Smooth muscle cell of the coronary artery (primary cell): ENCODE measurements at places on chromosomes 6 and 20. TPM values are rescaled to one million over a fixed set of nuclear protein-coding genes. Genes with fewer than 3 reads are reported as not detected.

The LY6G6C gene
- total RNA-seq, result not detected in 2 replicates

The DPPA5 gene
- not detected in 2 replicates for total RNA-seq

The SYNJ2 gene
- 31.7 and 64.1 TPM in 2 replicates for total RNA-seq

The AARS2 gene
- total RNA-seq, result 13.1 and 14.4 TPM in 2 replicates

The COQ3 gene
- total RNA-seq, result 1.5 and 3.8 TPM in 2 replicates

The MOG gene
- not detected in 2 replicates for total RNA-seq

The ULBP2 gene
- total RNA-seq, result 1.9 and 7.7 TPM in 2 replicates

The TRAPPC3L gene
- 0.08 TPM in 1 of 2 replicates, not detected in the other for total RNA-seq

The TENT5A gene
- total RNA-seq, result 19.1 and 42.2 TPM in 2 replicates

The UBD gene
- total RNA-seq, result not detected in 2 replicates

The ZBTB9 gene
- total RNA-seq, result 3.5 and 5.8 TPM in 2 replicates

The PACRG gene
- 0.59 TPM in 1 of 2 replicates, not detected in the other for total RNA-seq

The DCBLD1 gene
- total RNA-seq, result 13.2 and 65.3 TPM in 2 replicates

The GRIK2 gene
- 1.8 and 1.9 TPM in 2 replicates for total RNA-seq

The POPDC3 gene
- 1.4 and 9.0 TPM in 2 replicates for total RNA-seq

The FHL5 gene
- not detected in 2 replicates for total RNA-seq

The KHDC1L gene
- not detected in 2 replicates for total RNA-seq

The UNC5CL gene
- under 0.01 and 0.12 TPM in 2 replicates for total RNA-seq

The NKAIN4 gene
- 0.15 TPM in 1 of 2 replicates, not detected in the other for total RNA-seq

The CABLES2 gene
- total RNA-seq, result 0.45 and 0.47 TPM in 2 replicates

The SIRPG gene
- not detected in 2 replicates for total RNA-seq

The KIAA1586 gene
- 8.4 and 11.7 TPM in 2 replicates for total RNA-seq

The COL9A3 gene
- total RNA-seq, result 0.30 TPM in 1 of 2 replicates, not detected in the other
